ENCODE measurements at places on chromosomes 7 and 10.

DNA sequence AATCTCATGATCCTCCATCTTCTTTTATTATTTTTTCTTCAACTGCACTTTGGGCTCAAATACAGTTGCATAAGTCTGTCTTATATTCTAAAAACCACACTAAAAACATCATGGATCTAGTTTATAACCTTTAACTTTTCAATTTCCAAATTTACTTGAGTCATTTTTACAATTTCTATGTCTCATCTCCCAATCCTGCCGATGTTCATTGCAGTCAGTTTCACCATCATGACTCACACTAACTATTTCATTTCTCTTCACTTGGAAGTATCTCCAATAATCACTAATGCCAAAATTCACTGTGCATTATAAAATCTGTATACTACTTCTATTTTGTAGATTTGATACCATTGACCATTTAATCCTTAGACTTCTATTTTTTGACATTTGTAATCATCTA, 806.9 kb upstream of the SORCS1 start:
- no peak for DNase-seq

- peak; percentile 1 for DNase-seq
Measured at GRCh38 chr10:49448924-49449323, 53.0 kb upstream of the DRGX start.

GRCh38 chr7:124781907-124782734, 16.5 kb upstream of the GPR37 start:
- DNase-seq, result no peak

DNA sequence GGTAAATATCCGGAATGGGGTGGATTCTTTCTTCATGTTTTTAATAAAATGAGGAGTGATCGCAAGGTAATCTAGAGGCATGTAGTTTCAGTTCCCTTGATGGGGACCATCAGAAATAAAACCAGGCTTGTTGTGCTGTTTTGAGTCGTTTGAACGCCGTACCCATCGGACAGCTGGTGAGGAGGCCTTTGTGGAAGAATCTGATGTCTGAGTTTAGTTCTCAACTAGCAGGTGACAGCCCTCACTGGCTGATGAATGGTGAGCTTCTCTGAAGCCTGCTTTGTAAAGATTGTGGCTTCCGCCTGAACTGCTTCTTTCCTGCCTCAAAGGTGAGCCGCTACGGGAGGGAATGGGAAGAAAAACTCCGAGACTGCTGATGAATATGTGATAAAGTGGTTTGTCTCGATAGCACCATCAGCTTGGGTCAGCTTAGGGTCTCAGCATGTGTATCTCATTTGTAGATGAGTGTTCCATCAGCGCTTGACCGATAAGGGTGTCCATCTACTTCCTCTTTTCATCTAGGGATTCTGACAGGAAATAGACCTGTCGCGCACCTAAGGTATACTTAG, 977 bp downstream of the TMEM248 start:
- DNase-seq, result peak; percentile 40

DNA sequence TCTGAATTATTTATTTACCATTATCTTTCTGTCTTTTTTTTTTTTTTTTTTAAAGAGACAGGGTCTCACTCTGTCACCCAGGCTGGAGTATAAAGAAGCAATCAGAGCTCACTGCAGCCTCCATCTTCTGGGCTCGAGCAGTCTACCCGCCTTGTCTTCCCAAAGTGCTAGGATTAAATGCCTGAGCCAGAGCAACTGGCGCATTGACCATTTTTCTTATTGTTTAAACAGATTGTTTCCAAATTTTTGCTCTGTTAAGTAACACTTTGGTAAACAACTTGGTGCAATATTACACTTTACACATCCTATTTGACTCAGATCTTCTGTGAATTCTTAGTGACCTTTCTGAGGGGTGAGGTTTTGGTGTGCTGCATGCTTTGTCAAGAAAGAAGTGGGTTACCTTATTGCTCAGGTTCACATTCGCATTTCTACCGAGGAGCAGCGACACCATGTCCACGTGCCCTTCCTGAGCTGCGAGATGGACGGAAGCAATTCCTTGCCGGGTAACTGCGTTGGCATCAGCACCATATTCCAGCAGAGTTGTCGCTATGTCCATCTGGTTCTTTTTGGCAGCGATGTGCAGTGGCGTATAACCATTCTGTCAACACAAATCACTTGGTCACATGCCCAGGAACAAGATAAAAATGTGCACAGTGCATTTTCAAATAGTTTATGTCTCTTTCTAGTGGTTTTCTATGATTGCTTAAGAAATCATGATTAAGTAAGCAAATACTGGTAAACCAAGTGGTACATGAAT, 203.2 kb downstream of the ANK3 start:
- DNase-seq, result no peak

- no peak for DNase-seq
Measured at GRCh38 chr7:102291056-102291915, 4.6 kb downstream of the SH2B2 start.

GRCh38 chr7:99752356-99752755, 17.4 kb upstream of the CYP3A7 start:
- DNase-seq, result no peak

DNA sequence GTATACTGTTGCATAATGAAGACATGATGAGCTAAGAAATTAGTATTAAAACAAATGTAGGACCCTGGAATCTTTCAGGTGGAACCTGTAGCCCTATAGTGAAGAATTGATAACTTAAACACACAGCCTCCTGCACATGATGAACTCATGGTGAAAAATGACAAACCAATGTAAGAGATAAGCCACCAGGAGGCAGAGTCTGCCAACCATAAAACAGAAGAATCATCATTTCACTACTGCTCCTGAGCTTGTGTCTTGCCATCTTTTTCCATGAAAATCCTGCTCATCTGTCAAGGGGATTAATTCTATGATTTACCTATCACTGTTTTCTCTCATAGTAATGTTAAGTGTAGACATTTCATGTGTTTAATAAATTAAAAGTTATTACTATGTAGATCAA, 363.9 kb downstream of the MALRD1 start:
- DNase-seq, result peak; percentile 22

- peak; percentile 34 for DNase-seq
Measured at GRCh38 chr10:29849126-29849833, 210.1 kb downstream of the JCAD start.

DNA sequence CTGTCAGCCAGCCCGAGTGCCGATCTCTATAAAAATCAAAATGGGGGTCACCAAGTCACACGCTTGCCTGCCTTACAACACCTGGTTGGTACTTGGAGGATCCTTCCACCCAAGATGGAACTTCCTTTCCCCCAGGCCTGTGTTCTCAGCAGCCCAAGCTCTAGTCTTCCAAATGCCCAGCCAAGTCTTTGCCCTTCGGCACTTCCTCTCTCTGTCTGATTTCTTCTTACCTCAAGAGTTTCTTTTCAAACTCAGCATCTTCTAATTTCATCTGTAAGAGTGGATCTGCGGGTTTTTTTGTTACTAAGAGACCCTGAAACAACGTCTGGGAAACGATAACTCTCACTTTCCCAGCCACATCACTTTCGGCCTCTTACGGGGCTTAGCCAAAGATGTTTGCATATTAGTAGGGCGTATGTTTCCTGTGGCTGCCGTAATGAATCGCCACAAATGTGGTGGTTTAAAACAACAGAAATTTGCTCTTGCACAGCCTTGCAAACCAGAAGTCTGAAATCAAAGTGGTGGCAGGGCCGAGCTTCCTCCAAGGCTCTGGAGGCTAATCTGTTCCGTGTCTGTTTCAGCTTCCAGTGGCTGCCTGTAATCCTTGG, 219.9 kb downstream of the TCF7L2 start:
- no peak for DNase-seq

DNA sequence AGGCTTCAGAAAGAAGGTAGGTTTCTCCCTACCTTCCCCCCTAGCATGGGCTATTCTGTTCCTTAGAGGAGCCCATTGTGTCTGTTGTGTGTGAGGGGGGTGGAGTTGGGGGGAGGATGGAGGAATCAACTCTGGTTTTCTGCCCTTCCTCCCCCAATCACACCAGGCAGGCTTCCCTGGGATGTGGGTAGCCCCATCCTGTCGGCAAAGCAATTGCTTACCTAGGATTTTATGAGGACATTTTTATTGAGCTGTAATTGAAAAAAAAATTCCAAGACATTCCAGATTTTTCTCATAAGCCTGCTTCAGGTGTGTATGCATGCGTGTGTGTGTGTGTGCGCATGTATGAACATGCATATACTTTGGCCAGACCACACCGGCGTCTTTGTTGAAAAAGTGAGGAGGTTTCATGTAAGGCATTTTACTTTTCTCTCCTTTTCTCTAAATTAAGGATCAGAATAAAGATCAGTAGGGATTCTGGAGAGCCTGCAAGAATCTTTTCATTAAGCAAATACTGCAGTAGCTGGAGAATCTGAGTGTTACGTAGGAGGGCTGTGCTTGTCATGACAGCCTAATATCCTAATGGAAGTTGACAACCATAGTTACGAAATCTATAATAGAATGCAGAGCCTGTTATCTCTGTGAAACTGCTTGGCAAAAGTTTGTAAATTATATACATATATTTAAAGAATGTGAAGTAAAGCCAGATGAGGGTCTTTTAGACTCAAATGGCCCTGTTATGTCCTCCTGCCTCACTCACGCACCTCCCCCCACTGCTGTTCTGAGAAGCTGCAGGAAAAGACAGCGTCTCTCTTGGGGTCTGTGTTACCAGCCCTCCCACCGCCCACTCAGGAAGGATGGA, 27.3 kb upstream of the SAMD8 start:
- DNase-seq, result no peak

- no peak for DNase-seq
Measured at GRCh38 chr7:66315192-66315591, 110.1 kb downstream of the TPST1 start.

- no peak for DNase-seq
Measured at GRCh38 chr7:130379019-130379418, 1.3 kb upstream of the CPA1 start.

- peak; percentile 11 for DNase-seq
Measured at GRCh38 chr7:50662041-50662694, 97.0 kb upstream of the DDC start.

- DNase-seq, result no peak
Measured at GRCh38 chr10:88127269-88127668, 263.8 kb downstream of the PTEN start.

DNA sequence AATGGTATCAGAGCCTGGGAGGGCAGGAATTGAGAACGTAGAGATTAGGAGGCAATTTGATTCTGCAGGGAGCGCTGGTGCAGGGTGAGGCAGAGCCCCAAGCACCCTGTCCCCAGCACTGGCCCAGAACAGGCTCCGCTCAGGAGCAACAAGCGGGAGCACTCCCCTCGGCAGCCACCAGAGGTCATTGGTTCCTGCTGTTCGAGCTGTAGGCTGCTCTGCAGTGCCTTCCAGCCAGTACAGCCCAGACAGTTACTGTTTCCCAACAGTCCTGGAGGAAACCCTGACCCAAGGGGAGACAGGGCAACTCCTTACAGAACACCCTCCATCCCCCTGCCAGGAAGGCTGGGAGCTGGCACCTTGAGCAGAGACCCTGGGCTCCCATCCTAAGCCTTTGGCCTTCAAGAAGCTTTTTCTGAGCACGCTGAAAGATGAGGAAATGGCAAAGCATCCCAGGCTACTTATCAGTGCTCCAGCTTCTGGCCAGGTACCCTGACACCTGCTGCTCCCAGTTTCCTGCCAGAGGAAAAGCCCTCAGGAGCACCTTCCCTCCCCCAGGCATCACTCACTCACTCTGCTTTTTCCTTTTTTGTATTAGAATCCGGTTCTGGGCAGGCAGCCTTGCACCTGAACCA, 71.2 kb upstream of the EFCAB10 start:
- DNase-seq, result peak; percentile 60

GRCh38 chr10:31384589-31384949, 65.6 kb downstream of the ZEB1 start:
- DNase-seq, result no peak

DNA sequence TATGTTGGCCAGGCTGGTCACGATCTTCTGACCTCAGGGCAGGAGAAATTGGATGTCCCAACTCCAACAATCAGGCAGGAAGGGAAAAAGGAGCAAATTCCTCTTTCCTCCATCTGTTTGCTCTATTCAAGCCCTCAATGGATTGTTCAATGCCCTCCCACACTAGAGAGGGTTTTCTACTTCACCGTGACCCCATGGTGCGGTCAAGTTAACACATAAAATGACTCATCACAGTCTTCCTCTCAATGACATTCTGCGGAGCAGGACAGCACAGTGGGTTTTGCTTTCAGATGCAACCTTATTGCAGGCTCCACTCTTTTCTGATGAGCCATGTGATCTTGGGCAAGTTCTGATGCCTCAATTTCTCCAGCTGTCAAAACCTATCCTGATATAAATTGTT, 364.9 kb downstream of the ANKRD30A start:
- no peak for DNase-seq

- DNase-seq, result no peak
Measured at GRCh38 chr7:50197549-50197948, 104.5 kb upstream of the ZPBP start.

DNA sequence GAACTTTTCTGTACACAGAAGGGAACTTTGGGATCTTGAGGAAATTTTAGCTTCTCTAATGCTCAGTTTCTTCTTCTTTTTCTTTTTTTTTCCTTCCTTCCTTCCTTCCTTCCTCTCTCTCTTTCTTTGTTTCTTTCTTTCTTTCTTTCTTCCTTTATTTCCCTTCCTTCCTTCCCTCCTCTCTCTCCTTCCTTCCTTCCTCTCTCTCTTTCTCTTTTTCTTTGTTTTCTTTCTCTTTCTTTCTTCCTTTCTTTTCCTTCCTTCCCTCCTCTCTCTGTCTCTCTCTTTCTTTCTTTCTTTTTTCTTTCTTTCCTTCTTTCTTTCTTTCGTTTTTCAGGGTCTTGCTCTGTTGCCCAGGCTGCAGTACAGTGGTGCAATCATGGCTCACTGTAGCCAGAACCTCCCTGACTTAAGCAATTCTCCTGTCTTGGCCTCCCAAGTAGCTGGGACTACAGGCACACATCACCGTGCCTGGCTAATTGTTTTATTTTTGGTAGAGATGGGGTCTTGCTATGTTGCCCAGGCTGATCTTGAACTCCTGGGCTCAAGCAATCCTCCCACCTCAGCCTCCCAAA, 58.6 kb upstream of the SDK1 start:
- DNase-seq, result no peak

GRCh38 chr7:44100458-44101302, 3.5 kb upstream of the AEBP1 start:
- DNase-seq, result no peak

DNA sequence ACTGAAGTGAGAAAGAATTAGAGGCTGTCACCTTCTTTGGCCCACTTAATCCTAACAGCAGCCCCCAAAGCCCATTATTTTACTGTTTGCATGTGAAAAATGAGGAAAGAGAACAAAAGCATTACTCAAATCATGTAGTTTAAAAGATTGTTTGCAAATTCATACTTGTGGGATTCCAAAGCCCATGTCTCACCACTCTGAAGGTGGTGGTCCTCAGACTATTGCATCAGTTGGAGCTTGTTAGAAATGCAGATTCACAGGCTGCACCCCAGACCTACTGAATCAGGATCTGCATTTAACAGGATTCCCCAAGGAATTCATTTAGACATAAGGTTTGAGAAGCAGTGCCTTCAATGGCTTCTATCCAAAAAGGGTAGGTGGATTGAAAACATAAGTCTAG, 93.7 kb upstream of the PDE1C start:
- DNase-seq, result no peak
